ENCODE measurements at places on chromosomes 3 and 15.

GRCh38 chr15:100596792-100597191 lies 5.2 kb downstream of the LINS1 start:
- DNase-seq = peak; percentile 99

DNA sequence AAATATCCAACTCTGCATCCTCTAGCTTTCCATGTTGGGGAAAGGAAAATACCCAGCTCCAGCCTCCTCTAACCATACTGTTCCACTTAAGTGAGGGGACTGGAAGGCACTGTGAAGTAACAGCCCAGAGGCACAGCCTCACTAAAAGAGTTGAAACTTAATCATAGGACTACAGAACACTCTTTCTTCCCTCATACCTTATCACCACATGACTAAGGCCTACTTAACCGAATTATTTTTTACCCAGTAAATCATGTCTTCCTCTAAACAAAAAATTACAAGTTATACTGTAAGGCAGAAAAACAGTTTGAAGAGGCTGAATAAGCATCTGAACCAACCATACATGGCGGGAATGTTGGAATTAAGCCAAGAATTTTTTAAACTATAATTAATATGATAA lies 207.4 kb upstream of the MME start:
- DNase-seq = no peak

DNA sequence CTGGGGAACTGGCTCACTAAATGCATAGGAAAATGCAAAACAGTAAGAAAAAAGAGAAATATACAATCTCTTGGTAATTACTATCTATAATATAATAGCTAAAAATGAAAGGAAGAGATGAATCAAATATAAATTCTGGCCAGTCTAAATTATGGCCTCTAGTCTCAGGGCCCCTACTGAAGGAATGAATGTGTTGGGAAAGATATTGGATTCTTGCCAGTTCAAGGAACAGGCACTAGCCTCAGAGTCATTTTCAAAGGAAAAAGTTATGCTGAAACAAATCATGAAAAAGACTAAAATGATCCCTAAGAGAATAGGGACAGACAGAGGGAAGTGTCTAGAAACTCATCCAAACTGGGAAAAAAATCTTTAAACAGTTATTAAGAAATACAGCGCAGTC lies 62.4 kb downstream of the C3orf80 start:
- DNase-seq = no peak

DNA sequence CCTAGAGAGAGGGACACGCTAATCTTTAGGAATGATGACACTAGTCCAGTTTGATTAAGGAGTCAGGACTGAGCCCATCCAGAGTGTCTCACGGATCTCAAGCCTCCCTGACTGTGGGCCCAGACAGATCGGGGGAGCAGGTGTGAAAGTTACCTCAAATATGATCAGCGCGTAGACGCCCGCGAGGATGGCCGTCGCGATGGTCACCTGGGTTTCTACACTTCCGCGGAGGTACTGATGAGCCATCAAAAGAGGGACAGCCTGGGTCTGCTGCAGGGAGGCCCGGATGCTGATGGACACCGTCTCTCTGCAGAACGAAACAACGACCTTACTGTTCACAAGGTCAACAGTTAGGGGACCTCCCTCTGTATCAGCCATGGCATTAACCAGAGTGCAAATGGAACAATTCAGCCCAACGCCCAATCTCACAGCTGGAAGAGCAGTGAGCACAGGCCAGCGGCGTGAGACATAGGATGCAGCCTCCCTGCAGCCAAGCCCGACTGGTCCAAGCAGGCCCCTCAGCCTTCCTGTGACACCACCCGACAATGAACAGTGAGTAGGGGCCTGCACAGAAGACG lies 84.4 kb downstream of the OCA2 start:
- no peak for DNase-seq

GRCh38 chr15:80906159-80906766 lies 83.4 kb downstream of the MESD start:
- DNase-seq = no peak

- no peak for DNase-seq
These were observed 32.4 kb upstream of the CDV3 start for GRCh38 chr3:133540896-133541674.

DNA sequence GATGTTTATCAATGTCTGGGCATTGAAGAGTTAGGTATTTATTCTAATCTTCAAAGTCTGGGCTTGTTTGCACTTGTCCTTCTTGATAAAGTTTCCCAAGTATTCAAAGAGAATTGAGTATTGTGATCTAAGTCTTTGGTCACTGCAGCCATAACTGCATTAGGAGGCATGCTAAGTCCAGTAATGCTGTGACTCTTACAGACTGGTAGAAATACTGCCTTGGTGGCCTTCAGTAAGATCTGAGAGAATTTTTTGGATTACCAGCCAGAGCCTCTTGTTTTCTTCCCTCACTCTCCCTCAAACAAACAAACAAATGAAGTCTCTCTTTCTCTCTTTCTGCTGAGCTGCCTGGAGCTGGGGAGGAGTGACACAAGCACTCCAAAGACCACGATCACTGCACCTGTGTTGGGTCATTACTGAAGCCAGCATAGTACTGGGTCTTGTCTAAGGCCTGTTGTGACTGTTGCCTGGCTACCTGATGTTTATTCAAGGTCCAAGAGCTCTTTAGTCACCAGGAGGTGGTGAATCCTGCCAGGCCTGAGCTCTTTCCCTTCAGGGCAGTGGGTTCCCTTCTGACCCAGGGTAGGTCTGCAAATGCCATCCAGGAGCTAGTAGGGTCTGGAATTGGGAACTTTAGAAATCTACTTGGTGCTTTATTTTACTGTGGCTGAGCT lies 14.8 kb upstream of the RBP2 start:
- DNase-seq = no peak

All from CD4-positive, alpha-beta T cell treated with Interleukin-2 at 100 ng/mL for 4 hours (primary cell).